ENCODE measurements at places on chromosomes 16 and 17.

GRCh38 chr16:56029026-56029425 is 153.9 kb upstream of the CES5A start:
- no peak for DNase-seq

DNA sequence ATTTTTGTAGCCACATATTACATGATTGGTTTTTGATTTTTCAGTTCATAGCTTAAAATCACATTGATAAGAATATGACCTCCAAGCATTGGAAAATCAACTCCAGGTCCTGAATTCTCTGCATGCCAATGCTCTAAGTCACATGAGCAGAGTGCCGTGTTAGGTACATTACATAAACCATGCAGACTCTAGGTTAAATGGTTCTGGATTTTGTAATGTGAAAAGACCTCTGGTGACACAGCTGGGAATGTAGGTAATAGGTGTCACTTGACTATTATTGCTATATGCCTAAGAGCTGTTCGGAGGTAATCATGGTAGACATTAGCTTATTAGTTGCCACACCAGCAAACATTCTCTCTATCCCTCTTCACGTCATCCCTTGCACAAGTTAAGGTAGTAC is 231.1 kb upstream of the SALL1 start:
- DNase-seq: no peak

GRCh38 chr16:2816751-2817339 is at the start of gene PRSS21:
PRSS21 (plus strand) TSS chr16:2817237; CDS start chr16:2817269, 32 bp downstream.
- DNase-seq: no peak

- DNase-seq: no peak
Observed at GRCh38 chr17:11121341-11121985, 119.5 kb upstream of the SHISA6 start.

- no peak for DNase-seq
Observed at GRCh38 chr17:40178021-40178601, 841 bp downstream of the RAPGEFL1 start.

- no peak for DNase-seq
Observed at GRCh38 chr17:52106072-52106471, 52.4 kb downstream of the CA10 start.

GRCh38 chr16:4915226-4915761 is 21.7 kb downstream of the PPL start:
- no peak for DNase-seq

DNA sequence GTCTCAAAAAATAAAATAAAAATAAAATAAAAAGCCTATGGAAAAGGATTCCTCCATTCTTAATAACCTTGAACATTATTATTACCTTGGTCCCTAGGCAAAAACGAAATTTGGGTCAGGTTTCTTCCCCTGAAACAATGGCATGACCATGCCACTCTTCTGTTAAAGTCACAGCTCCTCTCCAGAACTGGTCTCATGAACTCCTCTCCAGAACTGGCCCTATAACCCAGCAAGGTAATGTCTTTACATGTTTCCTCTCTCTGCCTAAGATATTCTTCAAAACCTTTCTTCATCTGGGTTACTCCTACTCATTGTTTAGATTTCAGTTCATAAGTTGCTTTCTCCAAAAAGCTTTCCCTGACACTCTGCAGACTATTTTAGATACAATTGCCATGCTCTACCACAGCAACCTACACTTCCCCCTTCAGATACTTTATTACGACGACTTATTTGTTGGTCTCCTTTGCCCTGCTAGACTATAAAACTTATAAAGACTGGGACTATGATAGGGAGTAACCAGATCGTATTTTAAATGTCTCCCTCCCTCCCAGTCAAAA is 13.5 kb downstream of the TRIM37 start:
- DNase-seq: no peak

DNA sequence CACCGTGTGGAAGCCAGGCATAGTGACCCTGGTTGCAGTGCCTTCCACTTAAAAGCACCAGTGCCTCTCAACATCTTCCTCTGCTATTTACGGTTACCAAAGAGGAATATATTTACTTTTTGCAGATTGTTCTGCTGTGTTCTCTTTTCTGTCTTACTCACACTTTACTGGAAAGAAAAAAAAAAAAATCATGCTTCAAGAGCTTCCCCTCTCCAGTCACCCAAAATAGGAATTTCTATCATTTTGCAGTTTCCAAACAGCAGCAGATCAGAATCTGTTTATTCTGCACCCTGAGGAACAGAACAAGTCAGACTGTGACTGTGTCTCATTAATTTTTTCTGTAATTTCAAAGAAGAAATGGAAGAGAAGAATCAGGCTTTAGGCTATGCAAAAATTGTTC is 96.1 kb downstream of the KCNJ2 start:
- DNase-seq: no peak

- no peak for DNase-seq
Observed at GRCh38 chr17:36072431-36073121, 8.5 kb downstream of the CCL18 start.

- no peak for DNase-seq
Observed at GRCh38 chr16:997440-998051, 16.0 kb downstream of the SOX8 start.

DNA sequence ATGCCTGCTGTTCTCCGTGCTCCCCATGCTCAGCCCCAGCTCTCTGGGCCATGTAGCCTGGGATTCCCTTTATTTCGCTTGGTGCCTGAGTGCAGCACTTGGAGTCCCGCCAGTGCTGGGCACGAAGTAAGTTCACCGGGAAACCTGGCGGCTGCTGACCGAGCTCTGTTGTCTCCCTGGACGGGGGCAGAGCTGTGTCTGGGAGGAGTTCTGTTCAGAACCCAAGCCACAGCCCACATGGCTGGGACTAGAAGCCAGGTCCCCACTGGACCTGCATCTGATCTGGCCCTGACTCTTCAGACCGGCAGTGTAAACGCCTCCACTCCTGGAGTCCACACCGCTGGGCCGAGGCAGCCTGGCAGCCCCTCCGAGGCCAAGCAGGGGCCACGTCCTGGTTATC is 37.5 kb upstream of the CIBAR2 start:
- DNase-seq: no peak

- DNase-seq: no peak
Observed at GRCh38 chr17:19716108-19717030, at the start of gene SLC47A2. SLC47A2 (minus strand) TSS chr17:19716584; CDS start chr17:19716555, 29 bp downstream.

- DNase-seq: no peak
Observed at GRCh38 chr17:78197147-78197832, 10.1 kb downstream of the AFMID start.

DNA sequence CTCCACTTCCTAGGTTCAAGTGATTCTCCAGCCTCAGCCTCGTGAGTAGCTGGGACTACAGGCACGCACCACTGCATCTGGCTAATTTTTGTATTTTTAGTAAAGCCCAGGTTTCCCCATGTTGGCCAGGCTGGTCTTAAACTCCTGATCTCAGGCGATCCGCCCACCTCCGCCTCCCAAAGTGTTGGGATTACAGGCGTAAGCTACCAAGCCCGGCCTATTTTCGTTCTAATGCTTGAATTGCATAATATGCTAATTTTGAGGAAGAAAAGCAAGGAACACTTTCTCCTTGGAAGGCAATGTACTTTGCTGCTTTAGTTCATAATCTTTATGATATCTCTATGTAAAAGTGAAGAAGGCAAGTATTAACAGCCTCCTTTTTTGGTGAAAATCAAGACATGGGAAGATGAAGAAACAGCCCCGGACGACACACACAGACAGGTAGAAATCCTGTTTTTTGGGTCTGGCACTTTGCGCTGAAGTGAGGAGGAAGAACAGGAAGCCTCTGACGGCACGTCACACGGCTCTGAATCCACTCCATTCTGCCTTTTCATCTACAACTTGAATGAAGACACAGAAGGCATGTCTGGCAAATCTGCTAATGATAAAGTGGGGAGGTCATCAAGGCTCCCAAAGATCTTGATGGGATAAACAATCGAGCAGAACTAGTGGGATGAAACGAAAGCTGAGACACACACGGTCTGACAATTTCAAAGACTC is 24.9 kb downstream of the VPS53 start:
- no peak for DNase-seq

- DNase-seq: no peak
Observed at GRCh38 chr17:51091635-51092034, 29.0 kb downstream of the SPAG9 start.

DNA sequence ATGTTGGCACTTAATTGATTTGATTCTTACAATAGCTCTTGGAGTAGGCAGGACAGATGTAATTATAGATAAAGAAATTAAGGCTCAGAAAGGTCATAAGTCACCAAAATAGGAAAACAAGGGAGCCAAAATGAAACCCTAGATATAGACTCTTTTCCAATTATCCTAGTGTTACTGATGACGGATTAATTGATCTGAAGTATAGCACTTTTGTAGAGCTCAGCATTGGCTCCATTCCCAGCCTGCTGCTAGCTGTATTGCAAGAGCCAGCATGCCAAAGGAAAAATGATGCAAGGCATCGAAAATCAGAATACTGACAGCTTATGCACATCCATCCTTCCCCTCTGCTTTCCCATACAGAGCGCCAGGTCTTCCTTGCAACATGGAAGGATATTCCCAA is 21.6 kb upstream of the RASL10B start:
- DNase-seq: no peak

GRCh38 chr17:15256689-15257088 is 8.4 kb downstream of the PMP22 start:
- DNase-seq: no peak

DNA sequence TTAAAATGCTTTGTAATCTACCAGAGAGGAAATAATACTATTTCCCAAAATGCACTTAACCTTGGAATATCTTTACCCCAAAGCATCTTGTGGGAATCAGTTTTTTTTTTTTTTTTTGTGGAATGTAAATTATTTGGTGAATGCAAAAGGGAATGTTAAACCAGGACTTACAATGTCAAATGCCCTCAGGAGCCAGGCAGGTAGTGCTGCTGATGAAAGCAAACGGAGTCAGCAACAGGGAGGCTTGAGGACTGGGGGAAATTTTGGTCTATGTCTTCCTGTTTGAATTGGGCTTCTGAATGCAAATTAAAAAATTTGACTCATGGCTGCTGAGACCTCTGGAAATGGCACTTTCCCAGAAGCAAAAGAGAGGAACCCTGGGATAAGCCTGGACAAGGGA is 96.5 kb upstream of the NLRP1 start:
- no peak for DNase-seq

DNA sequence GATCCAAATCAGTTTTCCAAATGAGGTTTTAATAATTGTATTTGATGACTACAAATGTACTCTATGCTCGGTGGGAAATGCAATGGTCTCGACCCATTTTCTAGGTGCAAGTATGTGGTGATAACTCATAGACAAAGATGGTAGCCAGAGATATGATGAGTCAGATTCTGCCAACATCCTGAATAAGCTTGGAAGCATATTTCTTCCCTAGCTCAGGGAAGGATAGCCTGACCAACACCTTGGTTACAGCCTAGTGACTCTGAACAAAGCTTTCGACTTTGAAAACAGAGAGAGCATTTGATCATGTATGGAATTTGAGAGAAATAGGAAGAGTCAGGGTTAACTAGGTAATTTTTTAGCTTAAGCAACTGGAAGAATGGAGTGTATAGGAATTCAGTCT is 128.3 kb upstream of the MYOCD start:
- DNase-seq: no peak

DNA sequence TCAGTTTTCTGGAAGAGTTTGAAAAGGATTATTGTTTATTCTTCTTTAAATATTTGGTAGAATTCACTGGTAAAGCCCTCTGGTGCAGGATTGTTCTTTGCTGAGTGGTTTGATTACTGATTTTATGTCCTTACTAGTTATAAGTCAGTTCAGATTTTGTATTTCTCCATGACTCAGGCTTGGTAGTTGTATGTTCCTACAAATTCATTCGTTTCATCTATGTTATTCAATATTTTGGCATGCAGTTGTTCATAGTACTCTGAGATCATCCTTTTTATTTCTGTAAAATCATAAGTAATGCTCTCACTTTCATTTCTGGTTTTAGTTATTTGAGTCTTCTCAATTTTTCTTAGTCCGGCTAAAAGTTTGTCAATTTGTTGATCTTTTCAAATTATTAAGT is 58.1 kb upstream of the CRYM start:
- DNase-seq: no peak

DNA sequence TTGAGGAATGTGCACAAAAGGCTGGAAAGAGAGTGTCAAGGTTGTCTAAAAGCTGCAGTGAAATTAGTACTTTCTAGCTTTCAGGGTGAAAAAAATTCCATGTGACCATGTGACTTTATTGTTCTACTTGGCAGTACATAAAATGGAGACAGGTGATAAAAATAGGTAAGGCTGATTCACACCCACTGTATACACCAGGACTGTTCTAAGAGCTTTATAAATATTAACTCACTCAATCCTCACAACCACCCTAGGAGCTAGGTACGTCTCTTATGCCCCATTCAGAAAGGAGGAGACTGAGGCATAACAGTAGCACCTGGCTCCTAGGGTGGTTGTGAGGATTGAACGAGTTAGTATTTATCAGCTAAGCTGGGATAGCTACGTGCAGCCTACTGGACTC is 28.2 kb upstream of the DNAH17 start:
- no peak for DNase-seq

GRCh38 chr17:50893183-50893993 is 27.2 kb upstream of the TOB1 start:
- peak; percentile 99 for DNase-seq

DNA sequence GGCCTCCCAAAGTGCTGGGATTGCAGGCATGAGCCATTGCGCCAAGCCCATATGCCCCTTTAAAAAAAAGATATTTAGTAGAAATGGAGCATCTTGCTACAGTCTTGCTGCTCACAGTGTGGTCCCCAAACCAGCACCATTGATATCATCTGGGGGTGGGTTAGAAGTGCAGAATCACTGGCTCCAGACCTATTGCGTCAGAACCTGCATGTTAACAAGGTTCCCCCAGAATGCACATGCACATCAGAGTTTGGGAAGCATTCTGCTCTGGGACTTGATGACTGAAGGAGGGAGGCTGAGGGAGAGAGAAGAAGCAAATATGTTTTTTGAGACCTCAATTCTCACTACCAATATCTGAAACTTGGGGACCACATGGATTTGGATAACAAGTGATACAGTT is 16.0 kb upstream of the ARL4D start:
- DNase-seq: no peak

DNA sequence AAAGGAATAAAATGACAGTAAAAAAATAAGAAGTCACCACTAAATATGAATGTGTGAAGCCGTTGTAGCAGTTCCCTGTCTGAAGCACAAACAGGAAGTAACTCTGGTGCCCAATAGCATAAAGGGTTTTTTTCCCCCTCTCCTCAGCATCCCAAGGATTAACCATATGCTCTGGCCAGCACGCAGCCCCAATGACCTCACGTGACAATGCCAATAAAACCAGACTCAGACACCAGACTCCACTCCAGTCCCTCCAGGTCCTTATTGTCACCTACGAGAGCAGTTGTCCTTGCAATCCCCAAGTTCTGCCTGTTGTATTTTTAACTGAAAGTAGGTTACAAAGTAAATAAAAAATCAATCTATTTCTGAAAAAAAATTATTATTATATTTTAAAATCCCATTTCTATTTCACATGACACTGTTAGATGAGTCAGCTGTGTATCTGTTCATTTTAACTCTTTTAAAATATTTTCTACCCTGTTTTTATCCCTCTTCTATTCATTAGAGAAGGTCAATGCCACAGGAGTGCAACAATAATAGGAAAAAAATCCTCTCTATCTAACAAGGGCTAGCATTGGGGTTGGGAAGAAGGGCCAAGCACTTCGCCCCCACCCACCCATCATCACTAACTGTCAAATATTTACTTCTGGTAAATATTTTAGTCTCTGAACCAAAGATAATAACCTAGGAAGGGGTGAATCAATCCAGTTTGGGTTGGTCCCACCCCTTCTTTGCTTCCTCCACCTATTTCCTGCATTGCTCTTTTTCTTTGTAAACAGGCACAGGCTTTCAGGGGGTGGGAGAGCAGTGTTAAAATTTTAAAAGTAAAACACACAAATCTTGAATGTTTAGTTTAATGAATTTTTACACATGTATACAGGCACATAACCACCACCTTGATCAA is 6.6 kb downstream of the PRAC1 start:
- DNase-seq: no peak

GRCh38 chr17:37605081-37605480 is 4.1 kb downstream of the SYNRG start:
- no peak for DNase-seq
